ENCODE measurements at places on chromosomes 2 and 18.
A peak's percentile ranks its signal among the peaks of the same experiment; 100 is the strongest.

GRCh38 chr2:46050489-46050888 is 246.7 kb upstream of the EPAS1 start:
- DNase-seq, result no peak

DNA sequence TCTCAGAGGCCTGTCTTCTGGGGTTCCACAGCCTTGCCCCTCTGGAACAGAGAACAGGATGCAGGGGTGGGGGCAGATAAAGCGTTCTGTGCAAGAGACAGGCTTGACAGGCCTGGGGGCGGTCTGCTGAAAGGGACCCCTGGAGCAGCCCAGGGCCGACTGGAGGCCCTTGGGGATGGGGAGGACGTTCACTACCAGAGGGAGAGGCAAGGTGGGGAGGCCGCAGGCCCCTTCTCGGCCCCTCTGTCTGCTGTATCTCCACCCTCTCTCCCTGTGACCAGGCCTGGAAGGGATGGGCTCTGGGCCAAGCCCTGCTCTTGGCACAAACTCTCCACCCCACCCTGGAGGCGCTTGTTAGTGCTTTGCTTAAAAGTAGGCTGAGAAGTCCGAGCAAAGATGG is 27.3 kb upstream of the INHBB start:
- DNase-seq, result no peak

DNA sequence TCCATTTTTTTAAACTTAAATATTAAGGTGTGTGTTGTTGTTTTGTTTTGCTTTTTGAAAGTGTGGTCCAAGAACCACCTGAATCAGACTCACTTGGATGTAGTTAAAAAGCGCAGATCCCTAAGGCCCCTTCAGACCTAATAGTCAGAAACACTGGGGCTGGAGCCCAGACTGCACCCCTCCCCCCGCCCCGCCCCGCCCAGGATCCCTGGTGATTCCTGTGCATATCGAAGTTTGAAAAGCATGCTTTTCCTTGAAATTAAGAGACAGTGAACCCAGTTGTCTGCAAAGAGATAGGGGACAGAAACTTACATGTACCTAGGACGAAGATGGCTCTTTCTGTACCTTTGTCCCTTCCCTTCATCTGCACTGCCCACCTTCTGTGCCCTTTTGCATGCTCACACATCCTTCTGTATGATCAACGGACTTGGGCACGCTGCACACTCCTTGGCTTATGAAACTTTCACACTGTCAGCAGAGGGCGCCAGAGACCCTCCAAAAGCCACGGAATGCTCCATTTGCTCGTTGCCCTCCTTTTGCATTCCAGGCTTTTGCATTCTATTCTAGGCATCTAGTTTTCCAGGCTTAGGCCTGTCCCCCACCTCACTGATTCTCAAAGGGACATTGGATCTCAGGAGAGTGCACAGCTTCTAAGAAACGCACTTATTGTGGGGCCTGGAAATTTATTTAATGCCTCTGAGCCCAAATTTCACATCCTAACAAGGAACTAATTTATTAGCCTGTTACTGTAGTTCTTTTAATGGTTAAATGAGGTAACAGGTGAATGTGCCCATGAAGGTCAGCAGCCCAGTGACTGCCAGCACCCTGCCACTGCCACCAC is 32.8 kb upstream of the SLC14A1 start:
- peak; percentile 82 for DNase-seq

GRCh38 chr2:150491943-150492342 is 4.5 kb upstream of the RND3 start:
- no peak for DNase-seq

- no peak for DNase-seq
These were observed 663.6 kb upstream of the NRXN1 start for GRCh38 chr2:51695531-51695930.

GRCh38 chr2:207692206-207693065 is 19.0 kb upstream of the CCNYL1 start:
- peak; percentile 57 for DNase-seq

DNA sequence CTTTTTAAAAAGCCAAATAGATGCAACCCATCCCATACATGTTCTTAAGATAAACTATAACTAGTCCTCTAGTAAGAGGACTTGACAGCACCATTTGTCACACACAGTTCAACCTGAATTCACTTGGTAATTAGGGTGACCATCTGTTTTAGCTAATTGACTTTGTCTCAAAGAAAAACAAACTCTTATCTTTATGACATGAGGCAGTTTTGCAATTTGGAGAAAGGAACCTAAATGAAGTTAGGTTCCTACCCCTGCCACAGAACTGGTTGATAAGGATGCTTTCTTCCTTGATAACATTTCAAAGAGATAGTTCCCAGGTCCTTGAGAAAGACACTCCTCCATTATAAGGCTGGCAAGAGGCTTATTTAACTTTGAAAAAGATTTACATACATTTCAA is 57.4 kb upstream of the LRRTM1 start:
- DNase-seq, result no peak

GRCh38 chr2:80378-80777 is 34.1 kb upstream of the FAM110C start:
- DNase-seq, result no peak
